ENCODE measurements at places on chromosomes 1 and 21.

GRCh38 chr1:67005068-67005467 lies 48.9 kb downstream of the SLC35D1 start:
- DNase-seq = no peak

GRCh38 chr1:154998818-154999570 lies 3.6 kb upstream of the ZBTB7B start:
- DNase-seq = peak; percentile 68

DNA sequence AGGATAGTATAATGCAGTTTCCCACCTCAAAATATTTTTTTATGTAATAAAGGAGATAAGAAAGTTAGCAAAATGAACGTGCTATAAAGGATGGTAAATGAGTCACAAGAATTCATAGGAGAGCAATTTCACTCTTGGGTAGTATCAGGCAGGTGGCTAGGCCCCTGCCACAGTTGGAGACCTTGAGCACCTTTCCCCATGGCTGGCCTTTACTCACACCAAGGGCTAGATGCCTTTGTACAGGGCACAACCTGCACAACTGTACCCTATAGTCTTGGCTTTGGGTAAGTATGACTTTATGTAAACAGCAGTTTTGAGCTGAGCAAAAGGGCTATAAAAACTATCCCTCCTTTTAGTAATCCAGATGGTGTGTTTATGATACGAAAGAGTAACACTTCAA lies 85.1 kb downstream of the CTH start:
- DNase-seq = no peak

DNA sequence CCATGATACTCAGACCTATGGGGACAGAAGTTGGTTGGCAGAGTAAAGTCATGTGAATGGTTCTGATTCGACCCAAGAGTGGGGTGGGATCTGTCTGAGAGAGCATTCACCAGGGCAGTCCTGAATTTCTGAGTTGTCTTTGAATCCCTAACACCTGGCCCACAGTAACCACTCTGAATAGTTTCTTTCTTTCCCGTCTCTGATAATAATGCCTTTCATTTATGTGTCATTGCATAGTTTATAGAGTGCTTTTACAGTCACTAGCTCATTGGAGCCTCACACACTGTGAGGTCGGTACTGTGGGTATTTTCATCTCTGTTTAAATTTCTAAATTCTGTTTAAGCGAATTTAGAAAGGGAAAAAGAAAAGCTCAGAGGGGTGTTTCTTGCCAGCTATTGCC lies 147.1 kb downstream of the C1orf21 start:
- DNase-seq = no peak

- no peak for DNase-seq
Observed at GRCh38 chr1:25028907-25029599, 99.0 kb upstream of the RUNX3 start.

GRCh38 chr1:69921486-69921885 lies 283.9 kb downstream of the LRRC40 start:
- no peak for DNase-seq

DNA sequence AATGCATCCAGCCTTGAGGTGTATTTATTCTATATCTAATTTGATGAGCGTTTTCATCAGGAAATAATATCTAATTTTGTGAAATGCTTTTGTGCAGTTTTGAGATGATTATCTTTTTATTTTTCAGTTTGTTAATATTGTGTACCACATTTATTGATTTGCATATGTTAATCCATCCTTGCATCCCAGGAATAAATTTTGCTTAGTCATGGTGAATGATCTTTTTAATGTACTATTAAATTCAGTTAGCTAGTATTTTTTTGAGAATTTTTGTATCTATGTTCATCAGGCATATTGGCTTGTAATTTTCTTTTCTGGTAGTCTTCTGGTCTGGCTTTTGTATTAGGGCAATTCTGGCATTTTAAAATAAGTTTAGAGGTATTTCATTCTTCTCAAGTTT lies 697.5 kb upstream of the ADGRL4 start:
- no peak for DNase-seq

DNA sequence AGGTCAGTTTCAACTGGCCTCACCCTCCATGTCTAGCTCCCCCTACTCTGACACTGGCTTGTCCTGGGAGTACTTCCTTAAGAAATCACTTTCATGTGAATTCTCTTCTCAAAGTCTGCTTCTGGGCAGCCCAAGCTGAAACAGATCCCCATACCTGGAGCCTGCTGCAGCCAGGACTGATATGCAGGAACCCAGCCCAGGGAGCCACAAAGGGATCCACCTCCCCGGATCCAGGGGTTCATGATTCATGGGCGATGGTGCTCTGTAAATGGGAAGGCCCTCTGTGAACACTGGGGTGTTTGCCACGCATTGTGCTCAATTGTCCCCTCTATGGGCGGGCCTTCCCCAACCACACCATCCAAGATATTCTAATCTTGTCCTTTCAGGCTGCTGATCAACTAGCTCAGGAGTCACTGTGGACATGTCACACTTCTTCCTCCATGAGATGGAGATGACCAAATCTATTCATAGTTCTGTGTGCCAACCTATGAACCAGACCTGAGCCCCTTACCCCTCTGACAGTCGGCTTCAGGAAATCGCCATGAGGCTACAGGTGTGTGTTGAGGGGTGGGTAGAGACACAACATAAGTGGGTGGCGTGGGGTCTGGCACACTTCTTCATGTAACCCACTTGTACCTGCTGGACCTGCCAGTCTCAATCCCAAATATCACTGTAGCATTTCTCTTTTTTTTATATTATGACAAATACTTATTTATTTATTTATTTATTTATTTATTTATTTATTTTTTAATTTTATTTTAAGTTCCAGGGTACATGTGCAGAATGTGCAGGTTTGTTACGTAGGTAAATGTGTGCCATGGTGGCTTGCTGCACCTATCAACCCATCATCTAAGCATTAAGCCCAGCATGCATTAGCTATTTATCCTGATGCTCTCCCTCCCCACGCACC lies 41.8 kb downstream of the RUNX3 start:
- DNase-seq = no peak

DNA sequence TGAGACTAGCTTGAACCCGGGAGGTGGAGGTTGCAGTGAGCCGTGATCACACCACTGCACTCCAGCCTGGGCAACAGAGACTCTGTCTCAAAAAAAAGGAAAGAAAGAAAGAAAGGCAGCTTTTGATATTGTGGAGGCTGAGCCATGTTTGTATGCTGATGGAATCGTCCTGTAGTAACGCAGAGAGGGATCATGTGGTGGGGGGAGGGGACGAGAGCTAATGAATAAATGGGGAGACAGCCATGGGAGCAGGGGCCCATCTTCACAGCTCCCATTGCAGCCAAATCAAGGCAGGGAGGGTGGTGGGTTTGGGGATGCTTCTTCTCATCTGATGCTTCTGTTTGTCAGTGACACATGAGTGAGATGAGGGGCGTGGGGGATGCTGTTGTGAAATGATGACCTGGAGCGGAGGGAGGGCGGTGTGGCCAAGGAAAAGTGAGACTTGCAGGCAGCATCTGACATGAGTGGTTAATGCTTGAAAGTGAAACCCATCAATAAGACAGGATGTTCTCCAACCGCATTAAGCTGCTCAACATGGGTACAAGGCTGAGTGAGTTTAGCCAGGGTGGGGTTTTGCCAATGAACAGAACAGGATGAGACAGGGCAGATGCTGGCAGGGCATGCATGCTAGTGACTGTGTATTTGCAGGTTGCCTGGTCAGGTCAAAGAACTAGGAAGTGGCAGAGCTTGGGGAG lies 16.7 kb downstream of the SPATA21 start:
- peak; percentile 46 for DNase-seq

DNA sequence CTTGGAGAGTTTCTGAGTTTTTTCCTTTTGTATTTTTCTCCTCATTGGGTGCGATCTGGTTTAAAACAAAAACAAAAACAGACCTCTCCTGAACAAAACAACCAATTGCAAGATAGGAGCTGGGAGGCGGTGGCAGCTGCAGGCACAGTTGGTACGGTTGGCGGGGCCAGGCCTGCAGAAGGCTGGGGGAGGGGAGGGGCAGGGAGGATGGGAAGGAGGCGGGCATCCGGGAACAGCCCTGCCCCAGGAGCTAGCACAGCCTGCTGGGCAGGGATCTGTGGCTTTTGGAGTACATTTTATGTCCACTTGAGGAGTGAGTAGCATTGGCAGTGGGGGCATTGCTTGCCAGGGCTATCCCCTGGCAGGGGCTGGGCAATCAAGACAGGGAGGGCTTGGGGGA lies 5.2 kb downstream of the CAPN9 start:
- no peak for DNase-seq

GRCh38 chr1:76035053-76035452 lies 39.5 kb upstream of the ST6GALNAC3 start:
- DNase-seq = no peak

- DNase-seq = no peak
Observed at GRCh38 chr1:9289711-9290485, 2.8 kb upstream of the SPSB1 start.

DNA sequence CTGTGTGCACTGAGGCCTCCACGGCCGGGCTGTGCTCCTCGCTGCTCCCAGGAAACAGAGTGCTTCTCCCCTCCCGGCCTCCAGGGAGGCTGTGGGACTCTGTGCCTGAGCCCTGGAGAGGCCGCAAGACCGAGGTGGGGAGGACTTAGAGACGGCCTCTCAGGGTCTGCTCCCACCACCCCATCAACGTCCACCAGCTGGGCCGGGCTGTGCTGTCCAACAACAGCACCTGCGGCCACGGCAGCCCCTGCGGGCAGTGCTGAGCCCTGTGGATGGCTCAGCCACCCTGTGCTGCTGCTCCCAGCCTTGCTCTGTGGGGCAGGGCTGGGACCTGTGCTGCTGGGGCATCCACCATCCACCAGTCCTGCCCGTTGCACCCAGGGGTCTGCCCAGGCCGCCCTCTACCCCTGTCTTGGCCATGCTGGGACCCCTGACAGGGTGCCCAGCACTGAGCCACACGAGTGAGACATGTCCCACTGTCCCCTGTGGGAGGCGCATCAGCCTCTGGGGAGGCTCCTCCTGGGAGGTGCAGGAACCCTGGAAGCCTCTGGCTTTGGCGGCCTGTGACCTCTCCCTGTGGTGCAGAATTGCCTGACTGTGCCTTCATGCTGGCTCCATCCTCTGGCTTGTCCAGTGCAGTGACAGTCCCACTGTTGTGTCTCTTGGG lies 31.2 kb upstream of the LRRC3 start:
- DNase-seq = no peak

GRCh38 chr1:200062143-200062542 lies 34.6 kb downstream of the NR5A2 start:
- no peak for DNase-seq

GRCh38 chr1:225977937-225978748 lies 21.0 kb downstream of the SDE2 start:
- DNase-seq = no peak

DNA sequence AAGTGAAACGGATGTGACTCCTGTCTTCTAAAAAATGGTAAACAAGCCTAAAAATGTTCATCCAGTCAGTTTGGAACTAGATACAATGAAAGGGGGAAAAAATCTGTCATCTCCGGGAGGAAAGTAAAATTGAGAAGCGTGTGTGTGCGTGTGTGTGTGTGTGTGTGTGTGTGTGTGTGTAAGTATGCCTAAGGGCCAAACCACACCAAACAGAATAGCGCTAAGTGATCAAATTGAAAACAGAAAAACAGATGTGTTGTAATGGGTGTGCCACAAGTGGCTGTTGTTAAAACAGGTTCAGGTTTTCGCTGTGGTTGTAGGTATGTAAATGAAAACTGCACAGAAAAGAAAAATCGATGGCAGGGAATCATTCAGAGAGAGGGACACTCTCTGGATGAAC lies 106.7 kb downstream of the RNF220 start:
- DNase-seq = no peak

GRCh38 chr1:23673086-23673813 lies 18.4 kb upstream of the RPL11 start:
- DNase-seq = no peak

DNA sequence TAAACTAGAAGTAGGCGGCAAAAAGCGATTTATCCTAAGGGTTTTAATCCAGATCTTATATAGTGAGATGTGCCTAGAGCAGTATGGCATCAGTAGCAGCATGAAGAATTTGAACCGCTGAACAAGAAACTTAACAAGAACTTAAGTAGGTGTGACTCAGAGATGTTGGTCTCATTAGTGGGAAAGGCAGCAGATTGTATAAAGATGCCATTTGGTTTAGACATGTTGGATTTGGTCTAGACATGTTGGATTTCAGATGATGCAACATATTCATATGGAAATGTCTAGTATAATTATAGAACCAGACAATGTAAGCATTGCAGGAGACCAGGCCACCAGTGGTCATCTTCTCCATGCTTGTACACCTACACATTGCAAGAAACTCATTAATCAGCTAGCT lies 42.1 kb upstream of the ZP4 start:
- no peak for DNase-seq

GRCh38 chr1:15303935-15304334 lies 56.9 kb downstream of the FHAD1 start:
- no peak for DNase-seq

DNA sequence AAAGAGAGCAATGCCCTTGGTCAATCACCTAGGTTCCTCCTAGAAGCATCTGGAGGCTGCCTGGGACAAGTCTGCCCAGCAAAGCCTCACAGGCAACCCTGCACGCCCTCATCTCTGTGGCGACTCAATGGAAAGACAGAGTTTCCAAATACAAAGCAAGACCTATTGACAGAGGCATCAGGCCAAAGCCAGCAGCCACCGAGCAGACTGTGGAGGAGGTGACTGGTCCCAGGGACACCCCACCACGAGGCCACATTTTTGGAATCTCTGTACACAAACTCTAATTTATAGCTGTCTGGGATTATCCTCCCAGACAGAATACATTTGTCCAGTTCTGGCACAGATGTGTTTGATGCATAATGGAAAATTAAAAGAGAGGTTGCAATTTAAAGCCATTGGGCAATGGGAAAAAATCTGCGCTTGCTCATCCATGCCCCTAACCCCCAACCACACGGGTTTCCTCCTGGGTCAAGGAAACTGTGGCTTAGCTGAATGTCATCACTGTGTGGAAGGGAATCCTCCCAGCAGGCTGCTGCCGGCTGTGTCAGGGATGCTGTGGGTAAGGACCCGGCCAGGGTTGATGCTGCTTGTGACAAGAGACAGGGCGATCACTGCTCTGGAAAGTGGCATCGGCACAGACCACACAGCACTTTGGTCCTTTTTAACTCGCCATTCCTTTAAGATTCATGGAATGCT lies 14.3 kb downstream of the TSPAN2 start:
- DNase-seq = no peak

Measured in stimulated activated CD8-positive, alpha-beta memory T cell treated with anti-CD3 and anti-CD28 coated beads, Interleukin-4, amount 100 ng/mL, for 24 hours (primary cell).